ENCODE measurements at places on chromosomes 2 and 18. TPM values are rescaled to one million over a fixed set of nuclear protein-coding genes. Genes with fewer than 3 reads are reported as not detected.

The MROH2A gene
- not detected for total RNA-seq

The CD302 gene
- total RNA-seq: 13.7 TPM

The CKAP2L gene
- 0.36 TPM for total RNA-seq

- DNase-seq: no peak
These were observed 115.3 kb upstream of the STON1 start for GRCh38 chr2:48414640-48414979.
